ENCODE measurements at places on chromosomes 3 and 15. TPM values are rescaled to one million over a fixed set of nuclear protein-coding genes. Genes with fewer than 3 reads are reported as not detected.

DNA sequence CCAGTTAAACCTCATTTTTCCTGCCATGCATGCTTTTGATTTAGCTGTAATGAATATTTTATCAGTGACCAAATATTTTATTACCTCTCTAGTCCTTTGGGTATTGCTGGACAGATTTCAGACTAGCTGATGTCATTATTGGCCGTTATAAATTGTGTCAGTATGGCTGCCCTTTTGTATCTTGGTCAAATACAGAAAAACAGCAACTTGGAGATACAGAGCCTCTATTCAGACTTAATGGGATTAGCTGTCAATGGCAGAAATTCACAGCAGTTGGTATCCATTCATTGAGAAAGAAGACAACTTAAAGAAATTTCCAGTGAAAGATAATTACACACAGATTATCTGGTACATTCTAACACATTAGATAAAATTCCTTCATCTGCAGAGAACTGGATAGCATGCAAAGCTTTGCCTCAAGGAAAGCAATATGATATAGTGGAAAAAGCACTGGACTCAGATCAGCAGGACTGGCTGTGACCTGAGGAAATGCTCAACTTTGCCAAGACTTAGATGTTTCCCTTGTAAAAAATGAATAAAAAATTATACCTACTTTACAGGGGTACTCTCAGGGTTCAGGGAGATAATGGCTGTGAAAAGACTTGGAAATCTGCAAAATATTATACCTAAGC, 20.8 kb downstream of the COL6A6 start:
- no peak for ATAC-seq

DNA sequence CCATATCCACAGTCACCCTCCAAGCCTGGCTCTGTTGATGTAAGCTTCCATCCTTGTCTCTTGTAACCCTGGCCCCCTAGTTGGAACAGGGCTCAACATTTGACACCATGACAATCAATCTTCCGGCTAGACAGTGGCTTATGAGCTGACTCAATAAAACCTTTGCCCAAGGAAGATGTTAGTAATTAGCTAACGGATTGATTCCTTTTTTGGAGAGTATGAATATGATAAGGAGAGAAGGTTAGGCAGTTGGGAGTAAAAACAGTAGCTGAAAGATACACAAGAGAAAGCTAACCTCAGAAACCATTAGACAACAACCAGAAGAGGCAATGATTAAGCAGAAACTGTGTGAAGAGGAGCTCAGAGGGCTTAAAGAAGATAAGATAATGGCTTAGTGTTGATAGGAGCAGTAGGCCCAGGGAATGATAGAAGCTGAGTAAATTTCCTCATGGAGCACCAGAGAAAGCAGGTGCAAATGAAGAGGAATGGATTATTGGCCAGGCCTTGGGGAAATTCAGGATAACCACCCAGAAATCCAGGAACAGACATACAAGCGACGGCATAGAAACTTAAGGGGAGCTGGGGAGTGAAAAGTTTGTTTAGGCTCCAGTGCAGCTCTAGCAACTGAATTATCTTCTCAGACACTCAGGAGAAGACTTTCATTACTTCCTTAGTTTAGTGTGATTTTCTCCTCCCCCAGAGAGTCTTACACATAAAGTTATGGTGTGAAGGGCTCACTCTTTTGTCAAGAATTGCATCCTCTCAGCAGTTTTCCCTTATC, 7.8 kb upstream of the RFX7 start:
- no peak for ATAC-seq

DNA sequence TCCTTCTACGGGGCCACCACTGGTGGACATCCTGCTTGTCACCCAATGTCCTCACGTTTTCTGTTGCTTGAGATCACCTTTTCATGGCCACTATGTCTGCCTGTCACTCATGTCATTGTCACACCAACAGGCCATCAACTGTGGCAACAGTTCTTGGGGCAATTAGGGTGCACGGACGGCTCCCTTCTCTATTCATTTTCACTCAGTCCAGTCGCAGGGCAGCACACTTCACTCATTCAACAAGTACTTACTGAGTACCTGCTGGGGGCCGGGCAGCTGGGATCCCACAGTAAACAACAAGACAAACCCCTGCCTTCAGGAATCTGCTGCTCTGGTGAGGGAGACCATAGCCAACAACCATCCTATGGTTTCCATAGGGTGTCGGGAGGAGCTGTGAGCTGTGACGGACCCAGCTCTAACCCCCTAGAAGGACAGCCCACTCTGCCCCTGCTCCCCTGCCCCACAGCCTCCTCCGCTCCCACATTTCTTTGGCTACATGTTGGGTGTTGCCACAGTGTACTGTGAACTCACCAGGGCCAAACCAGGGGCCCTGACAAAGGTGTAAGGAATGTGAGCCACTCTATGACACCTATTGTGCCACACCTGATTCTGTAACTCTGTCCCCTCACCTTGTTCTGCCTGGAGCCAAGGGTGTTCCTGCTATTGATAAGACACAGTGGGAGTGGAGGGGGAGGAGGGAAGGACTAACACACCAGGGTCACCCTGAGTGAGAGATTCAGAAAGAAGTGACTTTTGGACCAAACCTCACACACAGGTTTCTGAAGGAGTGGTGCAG, 1.9 kb downstream of the VILL start:
- no peak for ATAC-seq

DNA sequence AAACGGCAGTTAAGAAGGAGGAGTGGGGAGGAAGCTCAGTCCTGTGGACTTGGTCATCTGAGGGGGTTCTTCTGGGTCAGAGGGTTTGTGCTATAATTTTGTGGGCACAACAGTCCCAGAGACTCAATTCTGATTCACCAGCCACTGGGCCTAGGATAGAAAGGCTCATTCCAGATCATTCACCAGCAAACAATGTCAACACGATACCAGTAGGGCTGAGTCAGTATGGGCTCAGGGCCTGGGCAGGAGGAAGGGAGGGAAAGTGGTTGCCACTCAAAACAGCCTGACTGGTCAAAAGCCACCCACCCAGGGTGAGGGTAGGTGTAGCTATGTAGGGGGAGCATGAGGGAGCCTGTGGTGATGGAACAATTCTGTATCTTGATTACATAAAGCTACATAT, 86.9 kb upstream of the MEX3B start:
- ATAC-seq, result peak; percentile 37

DNA sequence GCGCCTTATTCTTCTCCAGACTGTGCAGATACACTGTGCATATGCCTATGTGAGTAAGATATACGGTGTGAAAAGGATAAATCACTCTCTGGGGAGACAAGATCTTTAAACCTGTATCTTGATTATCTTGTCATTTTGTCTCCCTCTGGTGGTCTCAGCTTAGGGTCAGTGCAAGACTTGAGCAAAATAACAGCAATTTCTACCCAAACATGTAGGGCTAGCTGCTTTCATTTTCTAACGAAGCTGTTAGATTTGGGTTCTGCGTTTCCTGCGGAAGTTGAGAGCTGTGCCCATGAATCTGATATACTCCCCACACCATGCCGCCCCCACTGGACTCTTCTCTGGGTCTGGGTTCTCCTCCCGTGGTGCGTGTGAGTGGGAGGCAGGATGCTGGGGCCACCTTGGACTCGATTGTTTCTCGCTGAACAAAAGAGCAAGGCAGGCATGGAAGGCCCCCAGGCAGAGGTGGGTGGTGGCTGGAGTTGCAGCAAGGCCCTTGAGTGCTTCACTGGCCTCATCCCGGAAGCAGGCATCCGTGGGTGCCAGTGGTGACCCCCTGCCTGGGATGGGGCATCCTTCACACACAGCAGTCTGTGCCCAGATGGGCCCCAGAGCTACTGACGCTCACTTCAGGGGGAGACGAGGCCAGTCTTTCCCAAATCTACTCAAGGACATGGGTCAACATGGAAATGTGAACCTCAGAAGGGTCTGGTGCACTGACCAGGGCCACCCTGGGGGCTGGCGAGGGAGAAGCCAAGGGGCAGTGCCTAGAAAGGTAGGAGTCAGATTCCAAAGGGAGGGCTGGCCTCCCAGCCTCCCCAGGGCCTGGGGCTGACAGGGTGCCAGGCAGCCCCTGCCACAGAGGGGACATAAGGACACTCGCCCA, 179.6 kb downstream of the NSMCE3 start:
- peak; percentile 65 for ATAC-seq

- ATAC-seq, result no peak
Observed at GRCh38 chr3:134527037-134527436, 41.2 kb downstream of the CEP63 start.

- no peak for ATAC-seq
Observed at GRCh38 chr3:194339356-194339755, 11.8 kb downstream of the CPN2 start.

DNA sequence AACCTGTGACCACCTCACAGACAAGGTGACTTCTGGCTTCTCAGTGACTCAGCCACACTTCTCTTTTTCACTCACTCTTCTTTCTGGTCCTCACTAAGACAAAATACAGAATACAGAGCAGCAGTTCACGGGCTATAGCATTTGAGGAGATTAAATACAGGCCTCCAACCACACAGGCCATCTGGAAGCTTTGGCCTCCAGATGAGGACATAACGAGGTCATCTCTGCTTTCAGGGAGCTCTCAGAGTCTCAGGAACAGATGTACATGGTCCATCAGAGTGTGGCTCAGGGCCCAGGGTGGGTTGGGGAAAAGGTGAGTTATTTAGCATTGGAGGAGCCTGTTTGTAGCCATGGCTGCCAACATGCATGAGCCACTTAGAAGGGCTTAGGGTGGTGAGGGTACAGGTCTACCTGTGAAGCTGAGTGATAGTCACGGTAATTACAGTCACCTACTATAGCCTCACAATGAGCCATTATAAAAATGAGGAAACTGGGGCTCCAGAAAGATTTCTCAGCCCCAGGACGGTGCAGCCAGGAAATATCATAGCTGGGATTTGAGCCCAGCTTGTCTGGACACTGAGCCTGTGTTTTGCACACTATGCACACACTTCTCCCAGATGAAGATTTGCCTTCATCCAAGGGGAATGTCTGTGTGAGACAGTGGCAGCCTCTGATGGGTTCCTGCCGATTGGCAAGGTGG, 159.8 kb upstream of the CTDSPL start:
- no peak for ATAC-seq

GRCh38 chr3:11654166-11654565, 10.5 kb upstream of the VGLL4 start:
- no peak for ATAC-seq

The SLC28A1 gene
- not detected for total RNA-seq

The TAMM41 gene
- 22.8 TPM for total RNA-seq

The GOLGA6L10 gene
- total RNA-seq, result 1.5 TPM

The STIMATE gene
- total RNA-seq, result 39.0 TPM

The RASL12 gene
- total RNA-seq, result not detected

All from activated T-helper 17 cell treated with anti-CD3 and anti-CD28 coated beads, Interleukin-2, amount 50 U/mL, for 72 hours (primary cell).